Ammon's horn (tissue), 1 donor: ENCODE measurements at places on chromosomes 5 and 9.

DNA sequence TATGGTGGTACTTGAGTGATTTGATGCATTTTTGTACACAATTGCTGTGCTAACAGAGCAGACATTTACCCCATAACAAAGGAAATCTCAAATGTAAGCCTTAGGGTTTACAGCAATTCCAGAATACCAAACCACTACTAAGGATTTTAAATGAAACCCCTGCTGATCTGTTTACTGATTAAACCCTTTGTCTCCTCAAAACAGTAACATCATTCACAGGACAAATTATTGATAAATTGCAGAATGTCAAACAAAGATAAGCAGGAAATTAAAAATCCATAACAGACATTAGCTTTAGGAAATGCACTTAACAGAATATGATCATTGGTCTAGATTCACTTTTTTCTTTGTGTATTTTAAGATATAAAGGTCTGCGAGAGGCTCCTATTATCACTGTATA lies 1016.4 kb upstream of the DMAC1 start:
- no peak for DNase-seq

GRCh38 chr5:127515693-127516440 lies 1.6 kb upstream of the PRRC1 start:
- no peak for DNase-seq

- DNase-seq: no peak
Measured at GRCh38 chr9:130027533-130028365, 15.2 kb downstream of the FNBP1 start.

DNA sequence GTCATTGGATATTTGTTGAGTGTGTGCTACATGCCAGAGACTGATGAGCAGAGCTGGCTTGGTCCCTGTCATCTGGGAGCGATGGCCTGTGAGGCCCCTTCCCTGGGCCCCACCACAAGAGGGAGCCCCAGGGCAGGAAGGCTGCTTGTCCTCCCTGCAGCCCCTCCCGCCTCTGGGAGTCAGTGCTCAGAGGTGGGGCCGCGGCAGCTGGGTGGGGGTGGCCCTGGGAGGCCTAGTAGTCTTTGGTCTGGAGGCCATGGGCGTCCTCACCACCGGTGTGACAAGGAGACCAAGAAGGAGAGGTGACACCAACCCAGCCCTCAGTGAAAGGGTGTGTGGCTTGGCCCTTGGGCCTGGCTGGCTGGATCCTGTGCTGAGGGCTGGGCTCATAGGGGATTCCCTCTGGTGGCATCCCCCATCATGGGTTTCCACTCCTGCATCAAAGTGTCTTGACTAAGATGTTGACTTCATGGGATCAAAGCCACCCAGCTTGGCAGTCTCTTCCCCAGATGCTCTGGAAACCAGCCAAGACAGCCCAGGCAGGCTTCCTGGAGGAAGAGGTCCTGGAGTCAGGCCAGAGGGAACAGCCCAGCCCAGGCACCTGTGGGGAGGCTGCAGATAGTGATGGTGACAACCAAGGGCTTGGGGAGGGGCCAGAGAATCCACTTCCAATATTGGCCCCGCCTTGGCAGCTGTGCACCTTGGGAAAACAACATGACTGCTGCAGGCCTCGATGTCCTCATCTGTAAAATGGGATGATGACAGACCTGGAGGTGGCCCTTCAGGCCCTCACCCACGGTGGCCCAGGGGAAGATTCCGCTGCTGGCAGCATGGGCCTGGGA lies 166.7 kb downstream of the GAPVD1 start:
- no peak for DNase-seq

DNA sequence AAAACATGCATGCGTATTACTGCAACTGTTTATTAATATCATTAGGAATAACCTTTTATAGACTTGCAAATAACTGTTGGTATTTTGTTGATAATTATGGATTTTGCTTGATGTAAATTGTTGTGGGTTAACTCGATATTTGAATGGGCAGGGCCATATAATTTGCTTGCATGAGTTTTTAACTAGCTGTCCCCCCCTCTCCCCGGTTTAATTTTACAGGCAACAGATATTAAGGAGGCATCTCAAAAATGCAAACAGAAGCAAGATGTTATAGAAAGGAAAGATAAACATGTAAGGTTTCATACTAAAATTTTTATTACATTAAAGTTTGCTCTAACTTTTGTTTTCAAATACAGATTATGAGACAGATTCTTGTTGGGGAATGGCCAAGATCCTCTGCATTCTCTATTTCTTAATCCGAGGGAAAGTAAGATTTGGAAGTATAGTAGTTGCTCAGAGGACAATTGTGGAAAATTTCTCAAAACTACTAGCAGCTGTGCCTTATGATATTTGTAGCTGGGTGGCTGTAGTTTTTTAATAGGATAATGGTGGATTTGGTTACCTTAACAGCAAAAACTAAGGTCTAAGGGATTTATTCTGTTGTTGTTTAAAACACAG lies 27.3 kb downstream of the SMC5 start:
- no peak for DNase-seq

DNA sequence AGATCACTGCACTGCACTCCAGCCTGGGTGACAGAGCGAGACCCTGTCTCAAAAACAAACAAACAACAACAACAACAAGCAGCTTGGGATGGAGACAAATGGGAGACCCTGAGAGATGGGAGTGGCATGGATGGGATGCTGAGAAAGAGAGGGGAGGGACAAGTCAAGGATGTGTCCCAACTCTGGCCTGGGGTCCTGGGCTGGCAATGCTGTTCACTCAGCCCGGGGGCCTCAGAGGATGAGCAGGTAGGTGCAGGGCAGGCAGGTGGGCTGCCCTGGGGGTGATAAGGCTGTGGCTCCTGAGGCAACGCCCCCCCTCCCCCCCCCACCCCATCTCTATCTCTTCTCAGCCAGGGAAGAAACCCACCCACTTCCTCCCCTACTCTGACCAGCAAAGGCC lies 123.0 kb downstream of the LHX2 start:
- DNase-seq: no peak

DNA sequence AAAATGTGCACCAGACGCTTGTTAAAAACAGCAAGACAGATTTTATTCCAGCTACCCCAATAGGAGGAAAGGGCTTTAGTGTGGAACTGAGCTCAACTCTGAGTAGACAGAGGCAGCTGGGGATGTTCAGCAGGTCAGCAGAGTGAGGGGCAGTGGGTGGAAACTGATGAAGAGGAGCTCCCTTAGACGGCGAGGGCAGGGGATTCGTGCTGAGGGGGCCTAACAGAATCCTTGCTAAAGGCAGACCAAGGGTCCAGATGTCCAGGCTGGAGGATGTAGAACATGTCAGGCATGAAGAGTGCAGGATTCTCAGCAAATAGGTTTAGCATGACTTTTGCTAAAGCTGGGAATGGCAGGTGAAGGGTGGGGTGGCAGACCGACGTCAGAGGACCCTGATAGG lies 71.9 kb upstream of the OLFM1 start:
- DNase-seq: no peak

GRCh38 chr5:89729623-89730301 lies 679.8 kb downstream of the CETN3 start:
- no peak for DNase-seq

GRCh38 chr9:120536949-120537640 lies 42.9 kb downstream of the CDK5RAP2 start:
- no peak for DNase-seq

- no peak for DNase-seq
Measured at GRCh38 chr5:133406977-133407632, 205.2 kb downstream of the FSTL4 start.
